ENCODE measurements at places on chromosomes 1 and 21.

GRCh38 chr21:14886001-14886400, 178.8 kb downstream of the NRIP1 start:
- DNase-seq: no peak

DNA sequence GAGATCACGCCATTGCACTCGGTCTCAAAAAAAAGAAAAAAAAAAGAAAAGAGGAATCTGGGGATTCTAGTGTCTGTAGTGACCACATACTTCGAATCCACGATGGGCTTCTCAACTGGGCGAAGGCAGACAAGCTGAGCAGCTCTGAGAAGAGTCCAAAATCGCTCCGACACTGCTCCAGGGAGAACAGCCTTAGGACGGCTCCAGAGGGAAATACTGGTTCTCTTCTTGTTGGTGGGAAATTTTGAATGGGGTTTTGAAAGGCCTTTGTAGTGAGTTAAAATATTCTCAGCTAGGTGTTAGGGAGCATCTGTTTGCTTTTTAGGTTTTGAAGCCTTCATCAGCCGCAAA, 18.3 kb upstream of the HJV start:
- DNase-seq: no peak

DNA sequence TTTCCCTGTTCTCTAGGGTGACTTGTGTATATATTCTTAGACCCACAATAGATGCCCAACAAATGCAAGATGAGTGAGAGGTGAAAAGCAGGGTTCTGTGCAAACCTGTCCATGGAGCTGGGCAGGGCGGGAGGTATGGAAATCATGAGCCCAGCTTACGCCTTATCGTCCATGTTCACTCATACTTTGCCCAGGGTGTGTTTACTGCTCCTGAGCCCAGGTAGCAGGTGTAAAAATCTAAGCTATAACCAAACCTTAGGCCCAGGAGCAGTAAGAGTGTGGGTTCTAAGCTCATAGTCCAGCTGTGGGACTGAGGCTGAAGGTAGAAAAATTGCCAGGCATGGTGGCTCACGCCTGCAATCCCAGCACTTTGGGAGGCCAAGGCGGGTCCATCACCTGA, 48.1 kb downstream of the CACNA1E start:
- no peak for DNase-seq

- no peak for DNase-seq
Measured at GRCh38 chr1:97044159-97044760, 322.7 kb downstream of the PTBP2 start.

DNA sequence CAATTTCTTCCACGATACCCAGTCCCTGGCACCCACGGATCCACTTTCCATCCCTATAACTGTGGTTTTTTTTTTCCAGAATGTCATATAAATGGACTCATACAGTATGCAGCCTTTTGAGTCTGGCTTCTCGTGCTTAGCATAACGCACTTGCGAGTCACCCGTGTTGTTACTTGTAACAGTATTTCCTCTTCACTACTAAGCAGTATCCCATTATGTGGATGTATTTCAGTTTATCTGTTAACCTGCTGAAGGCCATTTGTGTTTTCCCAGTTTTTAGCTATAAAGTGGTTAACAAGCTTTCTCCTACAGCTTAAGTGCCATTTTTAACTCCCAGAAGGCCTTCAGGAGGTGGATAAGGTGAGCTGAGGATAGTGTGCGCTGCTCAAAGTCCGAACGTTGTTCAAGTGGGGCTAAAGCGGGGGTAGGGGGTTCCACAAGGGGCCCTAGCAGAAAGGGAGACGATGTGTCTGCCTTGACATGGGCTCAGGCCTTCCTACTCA, 829 bp downstream of the ADAR start:
- DNase-seq: no peak

DNA sequence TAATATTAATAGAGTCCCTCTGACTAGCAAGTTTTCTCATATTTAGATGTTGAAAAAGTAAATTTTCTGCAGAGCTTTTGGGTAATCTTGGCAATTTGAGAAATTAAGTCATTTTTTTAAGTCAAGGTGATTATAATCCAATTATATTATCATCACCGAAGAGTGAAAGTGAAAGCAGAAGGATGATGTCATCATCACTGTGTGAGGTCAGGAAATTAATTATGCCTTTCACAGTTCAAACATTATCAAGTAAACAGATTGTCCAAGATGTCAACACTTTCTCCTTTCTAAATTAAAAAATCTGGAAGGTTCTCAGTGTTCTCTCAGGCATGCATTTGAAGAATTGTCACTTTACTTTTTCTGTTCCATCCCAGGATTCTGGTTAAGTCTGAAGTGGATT, 296.0 kb downstream of the TBX15 start:
- no peak for DNase-seq

GRCh38 chr1:198030682-198031081, 113.5 kb downstream of the LHX9 start:
- DNase-seq: no peak

DNA sequence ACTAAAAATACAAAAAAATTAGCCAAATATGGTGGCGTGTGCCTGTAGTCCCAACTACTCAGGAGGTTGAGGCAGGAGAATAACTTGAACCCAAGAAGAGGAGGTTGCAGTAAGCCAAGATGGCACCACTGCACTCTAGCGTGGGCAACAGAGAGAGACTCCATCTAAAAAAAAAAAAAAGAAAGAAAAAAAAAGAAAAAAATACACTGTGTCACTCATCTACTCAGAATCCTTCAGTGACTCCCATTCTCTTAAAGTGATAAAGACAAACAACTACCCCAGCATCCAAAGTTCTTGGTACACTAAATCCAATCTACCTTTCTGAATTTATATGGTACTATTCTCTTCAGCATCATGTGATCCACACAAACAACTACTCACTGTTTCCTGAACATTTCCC, 40.2 kb upstream of the S1PR1 start:
- no peak for DNase-seq

GRCh38 chr1:71039661-71040262, 7.9 kb downstream of the PTGER3 start:
- DNase-seq: no peak

DNA sequence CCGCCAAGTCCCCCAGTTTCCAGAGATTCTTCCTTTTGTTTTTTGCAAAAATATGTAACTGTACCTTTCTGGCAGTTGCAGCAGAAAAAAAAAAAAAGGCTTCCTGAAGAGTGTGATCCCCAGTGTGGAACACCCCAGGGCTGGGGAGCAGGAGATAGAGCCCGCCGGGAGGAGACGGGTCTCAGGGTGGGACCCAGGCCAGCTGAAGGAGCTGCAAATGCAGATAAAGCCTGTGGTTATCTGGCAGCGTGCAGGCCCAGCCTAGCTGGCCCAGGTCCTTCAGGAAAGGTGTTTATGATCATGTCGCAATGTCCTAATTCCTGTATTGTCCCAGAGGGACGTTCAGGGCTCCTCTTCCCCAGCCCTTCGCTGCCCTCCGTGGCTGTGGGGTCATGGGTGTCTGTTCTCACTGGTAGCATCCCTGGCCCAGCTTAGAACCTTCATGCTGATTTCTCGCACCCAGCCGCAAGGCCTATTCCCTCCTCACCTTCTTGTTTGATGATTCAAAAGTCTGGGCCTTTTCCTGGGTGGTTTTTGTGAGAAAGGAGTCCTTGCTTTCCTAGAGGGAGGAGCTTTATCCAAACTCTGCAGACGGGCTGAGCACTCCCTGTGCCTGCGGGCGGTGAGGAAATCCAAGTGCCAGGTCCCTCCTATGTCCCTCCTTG, 26.2 kb downstream of the RNF187 start:
- no peak for DNase-seq

GRCh38 chr21:37058261-37058660, 14.6 kb downstream of the PIGP start:
- DNase-seq: no peak

GRCh38 chr1:160471253-160471652, 51.8 kb downstream of the SLAMF6 start:
- DNase-seq: no peak

GRCh38 chr1:67705735-67706453, 20.9 kb downstream of the GADD45A start:
- no peak for DNase-seq

DNA sequence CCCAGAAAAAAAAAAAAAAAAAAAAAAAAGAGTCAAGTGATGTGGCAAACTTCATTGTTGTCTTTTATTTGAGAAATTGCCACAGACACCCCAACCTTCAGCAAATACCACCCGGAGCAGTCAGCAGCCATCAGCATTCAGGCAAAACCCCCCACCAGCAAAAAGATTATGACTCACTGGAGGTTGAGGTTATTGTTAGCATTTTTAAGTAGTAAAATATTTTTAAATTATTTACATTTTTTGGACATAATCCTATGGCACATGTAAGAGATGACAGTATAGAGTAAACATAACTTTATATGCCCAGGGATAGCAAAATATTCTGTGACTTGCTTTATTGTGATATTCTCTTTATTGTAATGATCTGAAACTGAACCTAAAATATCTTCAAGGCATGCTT, 95.6 kb downstream of the CENPF start:
- no peak for DNase-seq

- no peak for DNase-seq
Measured at GRCh38 chr1:227841096-227841495, 25.6 kb downstream of the PRSS38 start.

DNA sequence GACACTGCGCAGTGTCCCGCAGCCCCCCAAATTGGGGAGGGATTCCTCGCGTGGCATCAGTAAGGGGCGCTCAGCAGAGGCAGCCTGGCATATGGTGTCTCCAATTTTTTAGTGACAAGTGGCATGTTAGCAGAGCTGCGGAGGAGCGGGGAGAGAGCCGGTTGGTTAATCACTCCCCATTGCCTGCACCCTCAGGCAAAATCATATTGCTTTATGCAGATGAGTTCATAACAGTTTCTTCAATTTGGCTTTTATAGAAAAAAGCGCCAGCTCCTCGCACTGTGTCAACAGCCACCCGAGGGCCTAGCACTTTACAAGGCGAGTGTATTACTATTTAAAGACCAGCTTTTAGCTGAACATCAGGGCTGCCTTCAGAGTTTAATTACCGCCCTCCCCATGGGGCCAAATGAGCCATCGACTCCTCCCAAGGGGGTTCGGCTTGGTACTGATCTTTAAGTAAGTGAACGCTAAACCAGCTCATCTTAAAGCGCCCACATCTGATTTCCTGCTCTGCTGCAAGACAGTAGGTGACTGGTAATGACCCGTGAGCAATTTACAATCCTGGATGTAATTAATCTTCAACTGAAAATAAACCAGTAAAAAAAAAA, 298.9 kb downstream of the DSCAM start:
- DNase-seq: no peak

DNA sequence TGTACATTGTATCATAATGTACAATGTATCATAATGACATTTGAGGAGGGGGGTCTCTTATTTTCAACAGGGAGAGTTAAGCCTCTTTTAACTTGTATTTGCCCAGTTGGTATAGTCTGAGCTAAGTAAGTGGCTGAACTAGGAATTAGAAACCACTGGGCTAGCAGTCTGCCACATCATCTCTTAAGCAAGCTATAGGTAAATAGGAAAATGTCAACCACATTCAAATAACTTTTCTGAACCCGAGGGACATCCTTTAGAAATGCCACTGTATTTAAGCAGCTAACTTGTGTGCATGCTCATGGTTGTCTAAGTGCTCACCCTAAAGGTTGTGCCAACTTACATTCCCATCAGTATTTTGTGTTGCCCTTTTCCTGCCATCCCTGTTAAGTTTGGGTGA, 35.5 kb upstream of the ASB17 start:
- DNase-seq: no peak

DNA sequence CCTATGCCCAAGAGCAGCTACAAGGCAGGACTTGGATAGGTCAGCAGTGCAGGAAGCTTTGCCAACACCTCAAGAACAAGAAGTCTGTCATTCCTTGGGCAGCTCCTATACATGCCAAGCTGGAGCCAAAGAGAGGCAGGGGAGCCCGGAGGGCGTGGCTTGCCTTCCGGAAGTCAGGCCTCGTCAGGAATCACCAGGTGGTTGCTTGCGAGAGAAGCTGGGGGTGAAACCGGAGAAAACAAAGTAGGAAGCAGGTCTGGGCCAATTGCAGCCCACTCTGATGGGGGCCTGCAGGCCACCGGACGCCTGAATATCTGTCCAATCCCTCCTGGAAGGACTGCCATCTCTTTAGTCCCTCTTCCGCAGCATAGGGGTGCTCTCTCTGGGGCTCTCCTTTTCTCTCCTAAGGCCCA, 794 bp upstream of the FAM76A start:
- no peak for DNase-seq

DNA sequence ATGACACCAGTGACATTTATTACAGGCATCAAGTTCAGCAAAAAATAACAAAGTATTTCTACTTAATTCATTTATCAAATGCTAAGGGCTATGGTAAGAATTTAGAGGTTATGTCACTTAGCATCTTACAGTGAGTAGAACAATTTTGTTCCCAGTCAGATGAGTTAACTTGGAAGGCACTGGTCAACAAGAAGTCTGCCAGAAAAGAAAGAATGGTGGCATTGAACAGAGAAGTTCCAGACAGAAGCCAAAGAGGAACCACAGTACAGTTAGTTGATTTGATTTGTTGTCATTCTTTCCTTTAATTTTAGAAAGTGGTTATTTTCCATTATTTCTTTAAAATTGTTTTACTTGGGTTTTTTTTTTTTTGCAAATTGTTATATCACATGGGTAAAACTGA, 232.2 kb upstream of the PKN2 start:
- no peak for DNase-seq

GRCh38 chr1:17654519-17654918, 100.6 kb upstream of the ACTL8 start:
- no peak for DNase-seq

DNA sequence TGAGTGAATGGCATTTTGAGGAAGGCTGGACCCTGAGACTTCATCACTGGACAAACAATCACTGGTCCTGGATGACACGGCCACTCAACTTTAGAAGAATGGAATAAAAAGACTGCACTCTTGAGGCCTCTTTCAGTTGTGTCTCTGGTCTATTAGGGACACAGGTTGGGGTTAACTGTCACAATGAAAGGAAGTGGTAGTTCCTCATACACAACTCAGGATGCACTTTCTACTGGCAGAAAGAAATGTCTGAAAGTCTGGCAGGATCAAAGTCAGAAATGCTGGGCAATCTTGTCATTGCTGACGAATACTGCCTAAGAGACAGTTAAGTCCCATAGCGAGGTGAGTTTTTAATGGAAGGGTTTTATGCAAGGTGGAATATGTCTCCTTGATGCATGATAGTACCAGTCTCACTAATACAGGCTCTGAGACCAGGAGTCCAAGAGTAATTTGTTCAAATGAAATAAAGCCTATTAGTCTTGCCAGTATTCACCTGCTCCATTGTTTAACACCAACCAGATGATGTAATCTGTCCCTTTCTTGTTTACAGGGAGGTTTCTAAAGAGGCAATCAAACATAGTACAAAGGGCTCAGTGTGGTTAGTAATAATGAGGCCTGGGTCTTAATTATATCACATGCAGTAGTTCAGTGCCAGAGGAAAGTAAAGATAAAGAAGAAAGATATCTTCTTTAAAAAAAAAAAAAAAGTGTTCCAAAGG, 11.2 kb upstream of the RRP15 start:
- no peak for DNase-seq
